ENCODE measurements at places on chromosomes 13 and 19.

DNA sequence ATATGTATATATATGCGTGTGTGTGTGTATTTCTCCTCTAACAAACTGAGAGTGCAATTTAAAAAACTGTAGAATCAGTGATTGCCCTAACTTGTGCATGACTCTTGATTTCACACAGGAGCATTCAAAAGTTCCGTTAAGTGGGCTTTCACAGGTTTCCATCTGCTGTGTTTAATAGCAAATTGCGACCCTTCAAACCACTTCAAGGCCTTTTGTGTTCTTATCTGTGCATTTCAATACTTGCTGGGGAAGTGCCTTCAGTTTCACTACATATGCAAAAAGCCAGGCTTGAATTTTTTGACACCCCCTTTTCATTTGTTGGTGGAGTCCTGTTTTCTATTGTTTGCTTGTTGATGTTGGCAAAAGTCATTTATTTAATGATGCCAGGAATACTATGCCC lies 158.0 kb downstream of the TM9SF2 start:
- no peak for DNase-seq

DNA sequence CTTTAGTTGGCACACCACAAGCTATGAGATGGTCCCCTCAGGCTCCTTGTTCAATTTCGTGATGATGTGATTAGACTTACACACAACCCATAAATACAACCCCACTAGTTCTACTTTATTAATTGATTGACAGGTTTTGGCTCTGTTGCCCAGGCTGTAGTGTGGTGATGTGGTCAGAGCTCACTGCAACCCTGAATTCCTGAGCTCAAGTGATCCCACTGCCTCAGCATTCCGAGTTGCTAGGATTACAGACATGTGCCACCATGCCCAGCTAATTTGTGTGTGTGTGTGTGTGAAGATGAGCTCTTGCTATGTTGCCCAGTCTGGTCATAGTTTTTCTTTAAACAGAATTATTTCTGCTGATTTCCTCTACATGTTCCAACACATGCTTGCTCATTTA lies 17.5 kb upstream of the HTR2A start:
- no peak for DNase-seq

DNA sequence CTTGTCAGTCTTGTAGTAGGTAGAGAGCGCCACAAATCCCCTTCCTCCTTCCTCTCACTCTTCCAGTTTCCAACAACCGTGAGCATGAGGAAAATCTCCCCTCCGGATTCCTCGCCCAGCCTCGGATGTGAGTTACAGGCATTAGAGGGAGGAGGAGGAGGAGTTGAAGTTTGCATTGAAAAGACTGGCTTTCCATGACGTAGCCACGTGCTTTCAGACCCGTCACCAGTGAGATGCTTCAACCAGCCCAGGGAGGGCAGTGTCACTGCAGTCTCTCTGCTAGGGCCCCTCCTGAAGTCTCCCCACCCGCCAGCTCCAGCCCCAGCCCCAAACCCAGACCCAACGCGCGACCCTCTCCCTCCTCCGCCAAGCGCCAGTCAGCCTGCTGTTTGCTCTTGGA lies 442 bp upstream of the FGF14 start:
- DNase-seq, result no peak

DNA sequence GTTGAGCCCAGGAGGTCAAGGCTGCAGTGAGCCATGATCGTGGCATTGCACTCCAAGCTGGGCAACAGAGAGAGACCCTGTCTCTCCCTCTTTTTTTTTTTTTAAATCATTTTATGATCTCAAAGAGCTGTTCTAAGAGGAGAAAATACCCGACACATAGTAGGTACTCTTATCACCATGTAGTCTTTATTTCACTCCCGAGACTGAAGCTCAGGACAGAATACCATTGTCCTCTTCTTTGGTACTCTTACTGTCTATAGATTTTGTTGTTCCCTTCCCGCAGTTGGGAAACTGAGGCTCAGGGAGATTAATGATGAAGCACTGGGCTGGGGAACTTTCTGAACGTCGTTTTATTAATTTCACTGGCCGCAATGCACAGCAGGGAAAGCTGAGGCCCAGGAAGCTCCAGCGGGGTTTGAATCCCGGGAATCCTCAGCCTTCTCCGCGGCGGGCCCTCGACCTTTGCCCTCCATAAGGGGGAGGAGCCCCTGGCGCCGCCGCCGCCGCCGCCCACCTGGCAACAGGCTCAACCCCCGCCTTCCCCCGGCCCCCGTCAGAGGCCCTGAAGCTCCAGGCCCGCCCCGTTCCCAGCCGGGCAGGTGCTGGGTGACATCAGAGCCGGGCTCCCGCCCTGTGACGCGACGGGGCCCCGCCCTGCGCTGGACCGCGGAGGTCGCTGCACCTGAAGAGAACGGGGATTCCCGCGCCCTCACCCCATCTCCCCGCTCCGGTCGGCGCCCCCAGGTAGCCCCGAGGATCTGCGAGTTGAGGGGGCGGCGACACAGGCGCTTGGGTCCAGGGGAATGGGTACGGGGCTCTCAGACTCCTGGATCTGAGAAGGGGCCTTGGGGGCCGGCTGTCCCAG lies 1.6 kb downstream of the MYH14 start:
- peak; percentile 56 for DNase-seq

DNA sequence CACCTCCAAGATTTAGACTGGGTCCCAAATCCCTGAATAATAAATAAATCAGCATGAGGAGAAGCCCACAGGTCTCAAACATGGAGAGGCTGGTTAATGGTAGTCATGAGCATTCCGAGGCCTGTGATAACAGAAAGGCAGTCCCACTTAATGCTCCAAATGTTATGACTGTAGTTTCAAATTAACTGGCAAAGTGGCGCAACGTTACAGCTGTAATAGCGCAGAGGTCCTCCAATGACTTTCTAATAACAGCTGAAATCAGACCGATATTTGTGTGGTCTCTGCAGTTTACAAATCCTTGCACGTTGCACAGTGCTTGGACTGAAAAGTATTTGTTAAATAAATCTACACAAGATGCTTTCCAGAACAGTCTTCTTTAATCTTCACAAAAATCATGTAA lies 141.8 kb downstream of the ABCC4 start:
- no peak for DNase-seq

- no peak for DNase-seq
Observed at GRCh38 chr13:29182216-29182615, 362.1 kb downstream of the MTUS2 start.

DNA sequence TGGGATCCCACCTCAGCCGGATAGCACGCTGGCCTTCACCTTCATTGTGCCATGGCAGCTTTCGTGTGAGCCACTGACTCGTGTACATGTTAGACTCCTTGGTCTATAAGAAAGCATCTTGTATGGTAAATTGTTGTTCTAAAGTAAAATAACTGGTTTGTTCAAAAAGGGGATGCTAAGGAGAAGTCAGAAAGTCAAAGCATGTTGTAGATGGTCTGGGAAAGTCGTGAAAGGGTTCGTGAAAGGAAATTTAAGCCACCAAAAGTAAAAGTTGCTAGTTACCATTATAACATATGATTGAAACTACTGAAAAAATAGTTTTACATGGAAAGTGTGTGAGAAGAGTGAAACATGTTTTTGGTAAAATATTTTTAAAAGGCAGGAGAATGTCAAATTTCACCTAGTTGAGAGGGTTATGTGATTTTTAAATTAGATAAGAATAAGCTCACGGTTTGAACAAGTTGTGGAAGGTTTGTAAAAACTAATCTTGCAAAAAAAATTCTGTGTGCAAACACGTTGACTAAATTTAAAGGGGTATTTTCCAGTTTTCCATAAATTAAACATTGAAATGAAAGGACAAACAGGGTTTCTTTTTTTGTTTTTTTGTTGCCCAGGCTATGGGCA lies 23.4 kb downstream of the DPRX start:
- DNase-seq, result no peak

DNA sequence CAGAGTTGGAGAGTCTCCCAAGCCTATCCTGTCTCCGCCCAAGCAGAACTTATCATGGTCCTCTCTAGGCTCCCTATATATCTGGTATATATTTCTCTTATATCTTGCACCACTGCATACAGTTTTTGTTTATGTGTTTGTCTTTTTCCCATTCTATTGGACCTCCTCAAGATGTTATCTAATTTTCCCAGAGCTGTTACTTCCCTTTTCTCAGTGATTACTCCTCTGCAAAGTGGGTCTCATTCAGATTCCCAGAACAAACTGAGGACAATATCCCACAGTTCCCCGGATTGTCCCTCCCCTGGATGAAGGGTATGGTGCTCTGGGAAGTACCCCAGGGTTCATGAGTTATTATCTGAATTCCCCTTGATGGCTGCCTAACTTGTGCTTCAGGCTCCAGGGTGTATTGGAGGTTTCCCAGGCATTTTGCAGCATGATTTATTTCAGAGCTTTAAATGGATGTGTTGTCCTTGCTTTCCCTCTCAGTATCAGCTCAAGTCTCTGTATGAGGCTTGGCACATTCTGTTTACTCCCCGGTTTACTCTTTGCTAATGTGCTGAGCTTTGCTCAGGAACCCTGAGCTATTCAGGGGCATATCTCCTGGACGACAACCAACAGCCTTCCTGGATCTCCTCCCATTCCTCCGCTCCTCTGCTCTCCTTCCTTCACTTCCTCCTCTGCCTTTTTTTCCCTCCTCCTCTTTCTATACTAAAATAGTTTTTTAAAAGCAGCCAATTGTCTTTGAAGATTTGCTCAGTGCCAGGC lies 329.3 kb downstream of the SPRY2 start:
- DNase-seq, result no peak

Data from GM20000 (cell line).